ENCODE measurements at places on chromosomes 2 and 18.

GRCh38 chr18:51235009-51235789 lies 37.7 kb upstream of the MEX3C start:
- no peak for DNase-seq

DNA sequence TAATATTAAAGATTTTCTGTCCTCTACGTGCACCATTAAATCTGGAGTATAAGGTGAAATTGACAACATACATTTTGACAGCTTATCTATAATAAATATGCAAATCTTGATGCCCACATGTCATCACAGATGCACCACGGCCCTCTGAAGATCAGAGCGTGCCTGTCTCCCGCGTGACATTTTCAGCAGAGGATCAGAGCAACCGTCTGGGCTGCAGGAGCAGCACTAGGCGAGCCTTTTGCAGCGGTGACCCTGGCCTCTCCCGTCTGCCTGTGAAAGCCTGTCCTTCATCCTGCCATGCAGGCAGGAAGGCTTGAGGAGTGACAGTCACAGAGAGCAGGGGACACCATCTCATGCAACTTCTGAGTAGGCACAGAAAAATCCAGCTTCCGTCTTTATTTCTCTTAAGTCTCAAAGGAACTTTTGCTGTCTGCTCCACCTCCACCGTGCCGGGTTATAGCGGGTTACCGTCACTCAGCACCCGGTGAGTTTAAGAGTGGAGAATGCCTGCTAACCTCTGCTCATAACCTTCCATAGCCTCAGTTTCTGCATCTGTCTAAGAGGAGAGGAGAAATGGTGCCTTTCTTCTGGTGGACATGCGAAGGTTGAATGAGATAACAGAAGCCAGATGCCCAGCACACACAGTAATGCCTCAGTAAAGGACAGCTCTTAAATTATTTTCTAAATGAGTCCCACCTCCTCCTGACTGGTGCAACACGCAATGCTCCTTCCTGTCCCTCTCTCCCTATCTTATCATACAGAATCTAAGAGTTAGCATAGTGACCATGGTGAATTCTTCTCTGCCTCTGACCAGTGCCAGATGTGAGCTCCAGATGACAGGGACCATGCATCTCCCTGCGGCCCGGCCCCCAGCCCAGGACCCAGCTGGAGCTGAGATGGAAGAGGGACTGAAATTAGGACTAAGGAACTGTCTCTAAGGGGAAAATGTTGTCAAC lies 43.8 kb downstream of the CELF4 start:
- peak; percentile 53 for DNase-seq

- DNase-seq: no peak
Observed at GRCh38 chr2:218368621-218369153, 12.0 kb downstream of the CATIP start.

DNA sequence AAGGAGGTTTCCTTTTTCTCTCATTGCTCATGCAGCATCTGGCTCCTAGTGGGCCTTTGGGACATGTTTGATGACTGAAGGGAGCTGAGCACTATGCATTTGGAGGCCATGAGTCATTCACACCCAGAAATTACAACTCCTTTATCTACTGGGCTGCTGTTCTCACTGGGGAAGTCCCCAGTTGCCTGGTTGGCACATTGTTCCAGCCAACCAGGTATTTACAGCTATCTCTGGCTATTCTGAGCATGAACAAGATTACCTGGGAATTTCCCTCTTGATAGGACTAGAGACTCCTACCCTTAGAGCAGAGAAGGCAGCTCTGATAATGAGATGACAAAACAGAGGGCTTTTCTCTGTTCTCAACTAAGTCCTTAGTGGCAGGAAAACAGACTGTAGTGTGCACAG lies 206.5 kb downstream of the SETBP1 start:
- no peak for DNase-seq

DNA sequence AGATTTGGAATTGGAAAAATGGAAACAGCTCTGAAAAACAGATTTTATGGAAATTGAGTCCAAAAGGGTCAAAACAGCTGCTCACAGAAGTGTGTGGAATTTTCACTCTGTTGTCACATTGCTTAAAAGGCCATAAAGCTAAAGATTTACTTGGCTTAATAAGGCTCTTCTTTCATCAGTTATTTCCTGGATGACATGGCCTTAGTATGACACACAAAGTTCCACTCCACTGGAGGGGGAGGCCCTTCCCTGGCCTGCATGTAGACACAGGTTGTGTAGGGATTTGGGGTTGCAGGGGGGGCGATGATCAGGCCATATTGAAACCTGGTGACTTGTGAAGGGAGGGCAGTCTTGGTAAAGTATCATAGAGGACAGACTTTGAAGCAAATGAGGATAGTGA lies 34.0 kb downstream of the TMEM185B start:
- DNase-seq: no peak

DNA sequence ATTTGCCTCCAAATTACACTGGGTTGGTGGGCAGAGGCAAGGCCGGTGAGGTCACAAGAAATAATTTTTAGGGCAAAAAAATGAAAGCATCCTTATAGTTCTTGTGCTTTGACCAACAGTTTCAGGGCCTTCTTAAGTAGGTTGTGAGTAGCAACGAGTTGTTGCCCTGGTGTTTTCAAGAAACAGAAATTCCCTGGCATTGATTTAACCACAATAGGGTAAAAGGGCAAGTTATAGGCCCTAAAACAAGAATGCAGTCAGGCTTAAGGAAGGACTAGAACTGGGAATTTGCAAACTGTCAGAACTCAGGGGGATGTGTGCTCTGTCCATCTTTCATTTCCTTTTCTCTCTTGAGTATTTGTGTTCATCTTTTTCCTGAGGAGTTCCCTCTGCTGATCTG lies 46.1 kb upstream of the STPG4 start:
- no peak for DNase-seq

GRCh38 chr2:172734711-172735581 lies 699 bp upstream of the RAPGEF4 start:
- DNase-seq: no peak

GRCh38 chr2:150575861-150576260 lies 88.4 kb upstream of the RND3 start:
- no peak for DNase-seq

DNA sequence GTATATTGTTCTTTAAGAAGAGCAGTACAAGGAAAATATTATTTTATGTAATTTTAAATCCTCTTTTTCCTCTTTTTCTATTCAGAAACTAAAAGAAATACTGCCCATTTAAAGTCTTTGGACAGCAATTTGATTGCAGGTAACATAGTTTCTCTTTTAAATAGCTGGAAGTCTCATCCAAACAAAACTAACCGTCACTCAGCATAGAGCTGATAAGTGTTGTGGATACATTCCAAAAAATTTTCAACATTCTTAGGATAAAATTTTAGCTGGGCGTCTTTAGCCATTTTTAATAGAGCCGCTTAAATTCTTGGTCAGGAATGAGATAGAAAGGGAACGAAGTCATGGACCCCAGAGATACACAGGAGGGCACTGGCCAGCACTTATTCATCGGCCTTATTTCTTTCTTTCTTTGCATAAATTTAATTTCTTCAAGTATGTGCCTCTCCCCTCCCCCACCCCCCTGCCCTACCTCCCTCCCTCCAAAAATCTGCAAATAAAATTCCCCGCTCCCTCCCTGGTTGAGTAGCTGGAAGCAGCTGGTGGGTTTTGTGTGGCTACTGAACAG lies 81.7 kb downstream of the GBX2 start:
- no peak for DNase-seq

DNA sequence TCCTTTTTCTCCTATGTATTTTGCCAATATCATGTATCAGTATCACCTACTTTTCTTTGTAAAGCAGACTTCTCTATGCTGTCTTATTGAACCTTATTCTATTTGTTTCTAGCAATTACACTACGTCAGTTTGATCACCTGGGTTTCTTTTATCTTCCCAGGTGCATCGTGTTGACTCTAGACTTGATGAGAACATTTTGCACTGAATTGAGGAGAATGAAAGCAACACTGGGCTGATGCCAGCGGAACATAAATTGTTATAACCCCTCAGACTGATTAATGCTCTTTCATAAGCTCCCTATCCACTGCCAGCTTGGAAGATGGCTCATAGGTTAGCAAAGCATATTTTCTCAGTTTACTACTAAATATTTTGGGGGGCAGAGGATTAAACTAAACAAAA lies 140.6 kb downstream of the EPHA4 start:
- DNase-seq: no peak

- DNase-seq: no peak
Observed at GRCh38 chr2:207117668-207118067, 48.1 kb downstream of the KLF7 start.

GRCh38 chr18:217532-218336 lies 50.1 kb downstream of the THOC1 start:
- DNase-seq: no peak

DNA sequence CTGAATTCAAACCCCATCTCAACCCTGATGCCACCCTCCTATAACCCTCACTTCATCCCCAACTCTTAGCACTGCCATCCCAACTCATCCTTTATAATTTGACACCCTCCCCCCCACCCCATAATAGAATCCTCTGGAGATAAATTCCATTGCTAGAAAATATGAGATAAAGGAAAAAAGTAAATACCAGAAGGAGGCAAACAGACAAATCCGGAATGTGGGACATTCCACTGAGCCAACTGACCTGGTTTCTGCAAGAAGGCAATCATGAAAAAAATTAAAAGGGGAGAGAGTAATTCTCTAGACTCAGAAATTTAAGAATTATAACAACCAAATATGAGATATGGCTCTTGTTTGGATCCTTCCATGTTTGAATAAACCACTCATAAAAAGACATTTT lies 132.4 kb downstream of the CYP26B1 start:
- no peak for DNase-seq

Measured in WERI-Rb-1 (cell line).